ENCODE measurements at places on chromosomes 2 and 18. TPM values are rescaled to one million over a fixed set of nuclear protein-coding genes. Genes with fewer than 3 reads are reported as not detected.
A peak's percentile ranks its signal among the peaks of the same experiment; 100 is the strongest.

The LGALSL gene
- total RNA-seq = 3.8 TPM

The HOXD4 gene
- total RNA-seq = not detected

The COL4A3 gene
- total RNA-seq = 7.2 TPM

The SLC16A14 gene
- not detected for total RNA-seq

The SULT1C3 gene
- total RNA-seq = not detected

The NFATC1 gene
- total RNA-seq = 54.3 TPM

The LINC00305 gene
- not detected for total RNA-seq

- DNase-seq = no peak
These were observed 9.7 kb downstream of the STARD7 start for GRCh38 chr2:96198921-96199320.

GRCh38 chr18:13543811-13544732 is 182.3 kb downstream of the FAM210A start:
- no peak for DNase-seq

- DNase-seq = no peak
These were observed 294.8 kb upstream of the NRP2 start for GRCh38 chr2:205387350-205388055.

DNA sequence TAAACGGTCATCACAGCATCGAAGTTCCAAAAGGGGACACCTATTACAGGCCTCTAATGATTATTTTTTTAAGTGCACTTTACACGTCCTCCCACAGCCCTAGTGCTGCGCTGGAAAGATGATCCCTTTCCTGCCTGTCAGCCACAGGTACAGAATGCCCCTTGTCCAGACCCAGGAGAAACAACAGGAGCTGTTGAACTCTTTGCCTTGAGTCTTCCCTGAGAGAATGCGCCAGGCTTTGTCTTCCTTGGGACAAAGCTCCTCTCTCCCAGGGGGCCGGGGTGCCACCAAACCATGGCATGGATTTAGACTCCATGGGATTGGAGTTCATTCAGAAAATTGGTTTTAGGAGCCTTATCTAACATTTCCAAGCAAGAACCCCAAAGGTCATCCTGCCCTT is 319.0 kb upstream of the SOX11 start:
- no peak for DNase-seq

DNA sequence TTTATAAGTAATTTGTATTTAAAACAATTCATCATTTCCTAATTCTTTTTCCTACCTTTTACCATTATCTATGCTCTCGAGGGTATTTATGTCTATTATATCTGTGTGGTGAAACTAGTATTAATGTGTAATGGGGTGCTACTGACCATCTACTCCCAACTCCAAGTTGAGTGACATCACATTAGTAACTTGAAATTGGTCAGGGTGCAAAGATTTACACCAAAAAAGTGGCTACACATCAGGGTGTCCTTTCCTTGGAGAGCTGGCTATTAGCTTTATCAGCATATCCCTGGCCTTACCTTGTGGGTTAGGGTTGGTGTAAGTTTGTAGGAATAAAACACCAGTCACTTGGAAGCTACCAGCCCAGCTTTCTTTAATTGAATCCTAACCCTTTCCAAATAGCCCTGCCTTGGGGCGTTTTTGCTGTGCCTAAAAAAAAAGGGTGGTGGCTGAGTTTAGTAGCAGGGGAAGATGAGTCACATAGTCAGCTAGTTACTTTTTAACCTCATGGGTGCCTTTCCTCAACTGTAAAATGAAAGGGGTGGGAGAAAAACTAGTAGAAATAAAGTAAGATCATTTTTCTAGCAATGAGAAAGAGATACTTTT is 14.0 kb downstream of the ANXA4 start:
- DNase-seq = no peak

DNA sequence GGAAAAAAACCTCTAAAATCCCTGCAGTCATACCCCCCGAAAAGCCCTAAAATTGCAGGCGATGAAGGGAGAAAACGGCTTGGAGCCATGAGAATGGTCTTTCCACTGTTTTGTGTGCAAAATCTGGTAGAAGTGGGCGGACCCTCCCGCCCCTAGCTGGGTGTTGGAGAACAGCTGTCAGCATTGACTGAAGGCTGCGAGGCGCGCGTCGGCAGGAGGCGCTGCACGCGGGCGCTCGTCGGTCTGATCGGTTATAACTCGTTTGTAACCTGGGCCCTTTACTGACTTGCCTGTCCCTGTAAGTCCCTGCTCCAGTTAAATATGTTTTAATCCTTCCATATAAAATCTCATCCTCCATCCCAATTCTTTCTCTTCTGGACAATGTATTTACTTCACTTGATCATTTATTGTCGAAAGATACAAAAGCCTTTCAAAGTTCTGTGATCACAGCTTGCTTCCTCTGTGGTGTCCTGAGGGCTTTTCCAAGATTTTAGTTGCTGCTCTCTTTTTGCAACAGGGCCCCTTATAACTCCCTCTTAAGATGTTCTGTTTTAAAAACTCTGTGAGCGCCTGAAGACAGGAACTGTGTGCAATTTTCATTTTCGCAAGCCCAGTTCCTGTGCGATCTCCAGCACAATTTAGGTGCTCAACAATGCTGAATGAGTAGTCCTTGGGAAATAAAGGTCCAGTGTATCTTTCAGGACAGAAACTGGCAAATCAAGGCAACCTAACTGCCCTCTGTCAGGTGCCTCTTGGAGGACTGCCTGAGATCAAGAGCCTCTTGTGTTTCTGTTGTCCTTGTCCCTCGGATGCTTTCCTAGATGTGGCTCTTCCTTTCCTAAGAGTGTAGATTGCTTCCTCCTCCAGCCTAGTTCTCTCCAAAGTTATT is 918 bp upstream of the HNRNPLL start:
- peak; percentile 88 for DNase-seq

- no peak for DNase-seq
These were observed at the start of gene DHRS9 for GRCh38 chr2:169069341-169069740. TSS of gene DHRS9 (plus strand) at chr2:169069563. CDS start at chr2:169081582, 12,019 bp downstream.

DNA sequence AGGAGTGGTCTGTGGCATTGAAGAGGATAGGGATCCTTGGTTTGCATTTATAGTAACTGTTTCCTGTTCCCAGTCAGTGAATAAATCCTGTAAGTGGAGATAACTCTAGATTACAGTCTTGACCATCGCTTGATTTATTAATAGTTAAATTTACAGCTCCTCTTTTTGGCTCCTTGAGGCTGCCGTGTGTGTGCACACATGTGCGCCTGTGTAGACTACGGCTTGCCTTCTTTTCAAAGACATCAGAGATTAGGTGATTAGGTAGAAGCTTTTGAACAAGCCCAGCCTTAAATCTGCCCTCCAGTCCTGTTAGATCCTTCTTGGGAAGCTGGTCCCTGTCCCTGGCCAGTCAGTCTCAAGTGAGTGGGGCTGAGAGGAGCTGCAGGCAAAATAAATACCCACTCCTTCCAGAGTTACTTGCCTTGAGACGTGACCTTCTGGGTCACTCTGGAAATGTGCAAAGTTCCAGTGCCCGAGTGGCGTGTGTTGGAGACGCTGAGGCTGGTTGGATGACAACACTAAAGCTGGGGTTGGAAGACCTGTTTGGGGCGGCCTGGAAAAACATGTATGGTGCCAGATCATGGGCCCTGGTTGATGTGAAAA is 32.0 kb downstream of the TCF7L1 start:
- no peak for DNase-seq

DNA sequence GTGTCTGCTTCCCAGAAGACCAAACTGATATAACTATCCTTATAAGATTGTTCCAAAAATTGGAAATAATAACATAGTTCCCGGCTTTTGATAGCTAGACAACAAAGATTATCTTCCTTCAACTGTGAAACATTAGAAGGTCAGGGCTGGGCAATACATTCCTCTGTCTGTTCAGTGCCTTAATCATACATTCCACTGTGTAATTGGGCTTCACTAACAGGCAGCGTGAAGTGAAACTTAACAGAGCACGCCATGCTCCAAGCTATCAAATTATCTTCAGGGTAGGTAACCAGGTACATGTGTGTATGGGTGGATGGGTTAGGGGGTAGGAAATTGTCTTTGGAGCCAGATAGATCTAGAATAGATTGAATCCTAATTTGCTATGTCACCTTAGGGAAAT is 23.5 kb upstream of the ARL5A start:
- no peak for DNase-seq

DNA sequence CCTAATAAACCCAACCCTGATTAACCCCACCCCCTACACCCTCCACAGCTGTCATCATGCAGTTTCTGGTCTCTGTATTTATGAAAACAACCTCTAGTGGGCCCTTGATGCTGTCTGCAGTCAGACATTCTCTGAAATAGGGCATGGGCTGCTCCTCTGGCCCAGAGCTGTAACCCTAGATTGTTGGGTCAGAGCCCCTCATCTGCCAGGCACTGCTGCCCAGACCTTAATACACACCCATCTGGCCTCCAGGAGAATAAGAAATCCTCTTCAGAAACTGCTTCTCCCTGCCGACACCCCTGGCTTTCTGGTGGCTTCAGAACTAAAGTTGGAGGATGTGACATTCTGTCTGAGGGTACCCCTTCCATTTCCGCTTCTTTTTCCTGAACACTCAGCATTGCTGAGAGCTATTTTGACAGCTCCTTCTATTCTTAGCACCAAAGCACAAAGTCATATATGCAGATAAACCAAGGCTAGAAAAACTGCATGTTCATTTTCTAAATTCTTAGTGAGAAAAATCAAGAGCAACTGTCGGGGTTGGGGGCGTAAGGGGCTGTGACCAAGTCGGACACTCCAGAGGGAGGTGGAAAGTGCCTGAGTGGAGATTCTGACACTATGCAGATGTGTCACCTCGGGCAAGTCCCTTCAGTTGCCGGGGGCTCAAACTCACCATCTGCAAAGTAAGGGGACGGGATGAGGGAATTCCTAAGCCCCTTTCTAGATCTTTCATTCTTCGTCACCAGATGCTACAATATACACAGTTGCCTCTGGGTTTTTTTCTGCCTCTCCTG is 28.7 kb downstream of the SRSF7 start:
- peak; percentile 47 for DNase-seq

DNA sequence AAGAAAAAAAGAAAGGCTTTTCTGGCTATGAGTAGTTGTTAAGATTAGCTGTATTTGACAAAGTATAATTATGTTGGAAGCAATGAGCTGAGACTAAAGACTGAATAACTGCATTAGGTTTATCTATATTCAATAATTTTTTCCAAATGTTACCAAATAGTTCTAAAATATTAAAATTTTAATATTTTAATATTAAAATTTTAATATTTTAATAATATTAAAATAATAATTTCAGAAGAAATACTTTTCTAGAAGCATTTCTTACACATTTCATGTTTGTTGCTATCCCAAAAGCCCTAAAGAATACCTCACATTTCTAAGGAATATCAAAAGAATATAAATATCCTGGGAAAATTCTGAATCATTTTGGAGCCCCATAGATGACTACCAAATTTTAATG is 74.7 kb downstream of the LRP2 start:
- DNase-seq = no peak

GRCh38 chr2:40105593-40105992 is 326.5 kb upstream of the THUMPD2 start:
- no peak for DNase-seq

- DNase-seq = no peak
These were observed 585 bp downstream of the ABCA12 start for GRCh38 chr2:215137741-215138340.

DNA sequence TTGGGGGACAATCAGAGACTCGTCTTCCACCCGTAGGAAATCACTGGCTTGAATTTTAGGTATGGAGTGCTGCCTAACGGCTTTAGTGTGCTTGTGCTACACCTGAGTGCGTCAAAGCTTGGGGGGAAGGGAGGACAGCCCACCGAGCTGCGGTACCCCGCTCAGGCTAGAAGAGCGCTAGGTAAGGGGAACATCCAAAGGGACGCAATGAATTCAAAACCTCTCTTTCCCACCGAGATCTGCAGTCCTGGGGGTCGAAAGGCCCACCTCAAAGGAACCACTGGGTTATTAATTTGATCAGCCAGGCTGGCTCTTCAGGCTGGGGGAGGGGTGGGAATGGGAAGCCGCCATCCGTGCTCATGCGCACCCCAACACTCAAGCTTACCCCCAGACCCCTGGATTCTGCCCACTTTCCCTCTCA is 2.7 kb downstream of the EPHA4 start:
- DNase-seq = no peak

GRCh38 chr2:121472470-121472993 is 58.1 kb upstream of the RNU4ATAC start:
- no peak for DNase-seq

GRCh38 chr2:20111311-20112131 is 60.1 kb upstream of the LAPTM4A start:
- DNase-seq = no peak

DNA sequence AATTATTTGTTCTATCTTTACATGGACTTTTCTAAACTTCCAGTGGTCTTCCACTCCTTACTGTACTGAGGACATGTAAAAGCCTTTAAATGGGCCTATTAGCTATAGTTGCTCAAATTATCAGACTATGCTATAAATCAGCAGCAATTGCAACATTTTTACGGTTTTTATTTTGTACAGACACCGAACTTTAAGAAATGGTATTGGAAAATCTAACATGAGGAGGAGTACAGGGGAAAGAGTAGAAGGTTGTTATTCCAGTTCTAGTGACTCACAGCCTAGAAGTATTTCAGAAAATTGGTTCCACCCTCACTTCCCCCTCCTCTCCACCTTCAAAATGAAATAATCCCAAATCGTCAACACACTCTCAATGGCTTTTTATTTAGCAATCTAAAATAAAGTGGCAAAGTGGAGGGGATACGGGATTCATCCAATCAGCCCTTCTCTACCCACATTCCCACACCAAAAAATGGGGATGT is 1.1 kb downstream of the NCKAP1 start:
- no peak for DNase-seq

GRCh38 chr18:23526501-23527063 is 23.3 kb downstream of the RMC1 start:
- no peak for DNase-seq

GRCh38 chr2:43144263-43144662 is 82.1 kb downstream of the ZFP36L2 start:
- DNase-seq = no peak

DNA sequence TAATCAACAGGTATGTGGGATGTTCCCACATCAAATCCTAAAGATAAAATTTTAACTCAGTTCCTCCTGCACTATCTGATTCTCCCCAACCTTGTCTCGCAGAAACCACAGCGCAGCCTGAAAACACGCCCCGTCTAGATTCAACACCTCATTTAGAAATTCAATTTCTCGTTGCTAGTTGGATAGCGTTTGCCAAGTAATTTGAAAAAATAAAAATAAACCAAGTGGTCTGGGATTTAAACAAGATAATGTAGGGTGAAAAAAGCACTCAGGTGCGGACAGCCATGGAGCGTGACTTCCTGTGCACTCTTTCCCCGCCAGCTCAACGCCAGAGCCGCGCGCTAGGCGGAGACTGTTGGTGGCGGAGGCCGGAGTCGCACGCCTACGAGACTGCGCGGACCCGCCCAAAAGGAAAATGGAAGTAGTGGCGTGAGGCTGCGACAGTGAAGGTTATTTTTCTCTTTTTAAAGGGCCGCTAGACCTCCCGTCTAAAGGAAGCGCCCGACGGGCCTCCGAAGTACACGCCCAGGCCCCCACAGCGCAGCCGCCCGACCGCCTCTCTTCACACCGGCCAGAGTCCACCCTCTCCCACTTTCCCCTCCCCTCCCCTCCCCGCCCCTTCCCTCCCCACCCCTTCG is 615 bp upstream of the CCNT2 start:
- peak; percentile 92 for DNase-seq

GRCh38 chr2:34851804-34852203 is 1252.7 kb upstream of the FAM98A start:
- no peak for DNase-seq

Measured in OCI-LY7 (cell line).